ENCODE measurements at places on chromosomes 1 and 21.

DNA sequence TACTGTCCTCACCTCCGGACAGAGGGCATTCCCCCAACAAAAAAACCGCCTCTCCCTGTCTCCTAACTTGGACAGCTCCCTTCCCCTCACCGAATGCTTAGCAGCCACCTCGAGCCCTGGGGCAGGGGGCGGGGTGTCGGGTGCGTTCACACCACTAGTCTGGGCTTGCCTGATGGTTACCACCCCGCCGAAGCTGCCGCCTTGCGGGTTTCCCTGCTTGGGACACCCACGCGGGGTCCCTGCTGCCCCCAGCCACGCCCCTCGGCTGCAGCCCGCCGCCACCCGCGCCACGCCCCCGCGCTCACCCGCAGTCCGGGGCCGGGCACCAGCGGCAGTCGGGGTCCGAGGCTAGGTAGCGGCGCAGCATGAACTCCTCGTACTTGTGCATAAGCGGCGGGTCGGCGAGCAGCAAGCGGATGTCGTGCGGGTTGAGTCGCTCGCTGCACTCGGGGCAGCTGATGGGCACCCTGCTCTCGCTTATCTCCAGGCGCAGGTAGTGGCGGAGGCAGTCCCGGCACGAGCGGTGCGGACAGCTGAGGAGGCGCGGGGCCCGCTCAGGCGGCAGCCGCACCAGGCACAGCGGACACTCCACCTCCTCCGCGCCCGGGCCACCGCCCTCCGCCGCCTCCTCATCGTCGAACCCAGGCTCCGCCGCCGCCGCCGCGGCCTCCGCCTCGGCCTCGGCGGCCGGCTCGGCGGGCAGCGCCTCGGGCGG lies 706 bp downstream of the RNF19B start:
- peak; percentile 34 for DNase-seq

DNA sequence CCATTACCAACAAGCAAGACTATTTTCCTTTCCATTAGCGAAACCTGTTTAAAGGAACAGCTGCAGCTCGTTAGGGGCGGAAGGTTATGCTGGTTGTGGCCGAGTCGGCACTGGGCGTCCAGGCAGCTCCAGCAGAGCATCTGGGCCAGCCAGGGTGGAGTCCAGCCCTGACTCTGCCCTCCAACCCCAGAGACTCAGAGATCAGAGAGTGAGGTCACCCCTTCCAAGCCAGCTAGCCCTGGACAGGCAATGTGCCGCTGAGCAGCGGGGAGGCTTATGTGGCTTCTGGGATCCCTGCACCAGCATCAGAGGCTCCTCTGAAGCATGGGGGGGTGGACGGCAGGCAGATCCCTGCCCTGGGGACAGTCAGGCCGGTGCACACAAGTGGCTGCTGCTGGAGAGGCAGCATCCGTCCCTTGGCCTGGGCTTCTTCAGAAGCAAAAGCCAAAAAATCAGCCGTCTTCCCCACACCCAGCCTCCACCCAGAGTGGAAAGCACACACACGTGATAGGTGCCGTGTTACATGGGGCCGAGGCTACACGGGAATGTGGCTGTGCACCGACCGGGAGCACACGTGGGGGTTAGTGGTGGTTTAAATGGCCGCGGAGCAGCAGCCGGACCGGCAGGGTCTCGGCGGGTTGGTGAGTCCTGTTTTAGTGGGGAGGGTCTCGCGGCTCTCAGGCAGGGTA lies 30.1 kb downstream of the SLC66A1 start:
- DNase-seq, result no peak

DNA sequence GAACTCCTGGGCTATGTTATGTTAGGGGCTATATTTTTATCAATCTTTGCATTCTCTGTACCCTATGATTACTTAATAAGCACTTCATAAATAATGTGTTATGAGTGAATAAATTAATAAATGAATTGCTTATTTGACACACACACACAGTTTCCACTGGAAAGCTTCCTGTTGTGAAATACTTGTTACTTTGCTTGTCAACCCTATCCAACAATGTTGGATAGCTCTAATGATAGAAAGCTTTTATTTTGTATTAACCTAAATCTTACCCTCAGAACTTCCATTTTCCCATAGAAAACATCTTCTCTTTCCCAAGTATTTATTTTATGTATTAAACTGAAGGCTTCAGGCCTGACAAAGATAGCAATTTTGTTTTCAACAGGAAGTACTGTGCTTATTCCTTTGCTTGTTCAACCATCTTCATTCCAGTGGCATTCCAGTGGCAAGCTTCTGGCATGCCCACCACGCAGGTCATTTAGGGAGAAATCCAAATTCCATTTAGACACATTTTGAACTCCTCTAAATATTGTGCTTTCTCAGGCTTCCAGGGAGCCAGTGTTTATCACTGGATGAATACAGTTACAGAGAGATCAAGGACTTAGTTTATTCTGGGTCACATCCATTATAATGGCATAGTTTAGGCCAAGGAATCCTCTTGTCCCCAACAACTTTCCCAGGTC lies 134.4 kb downstream of the TGFB2 start:
- DNase-seq, result peak; percentile 83

DNA sequence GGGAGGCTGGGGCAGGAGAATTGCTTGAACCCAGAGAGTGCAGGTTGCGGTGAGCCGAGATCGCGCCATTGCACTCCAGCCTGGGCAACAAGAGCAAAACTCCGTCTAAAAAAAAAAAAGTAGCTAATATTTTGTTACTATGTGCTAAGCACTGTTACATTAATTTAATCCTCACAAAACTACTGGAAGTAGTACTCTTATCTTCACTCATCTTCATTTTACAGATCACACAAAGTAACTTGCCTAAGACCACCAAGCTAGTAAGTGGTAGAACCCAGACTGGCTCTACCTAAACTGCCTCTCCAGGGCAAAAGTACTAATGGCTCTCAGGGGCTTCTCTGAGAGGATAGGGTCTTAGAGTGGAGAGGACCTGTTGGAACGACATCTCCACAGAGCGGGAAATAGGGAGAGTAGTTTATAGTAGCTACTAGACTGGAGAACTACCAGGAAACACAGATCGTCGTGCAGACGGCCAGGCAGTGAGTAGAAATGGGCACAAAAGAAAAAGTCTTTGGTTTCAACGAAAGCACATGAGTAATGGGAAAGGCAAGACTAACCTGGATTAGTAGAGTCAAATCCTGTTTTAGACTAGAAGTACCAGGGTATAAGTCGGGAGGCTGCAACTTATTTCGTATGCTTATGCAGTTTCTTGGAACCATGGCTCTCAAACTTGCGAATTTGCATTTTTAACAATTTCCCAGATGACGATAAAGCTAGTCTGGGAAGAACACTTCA lies 1.4 kb downstream of the CLCC1 start:
- no peak for DNase-seq

- peak; percentile 60 for DNase-seq
These were observed 34.9 kb upstream of the SCYL3 start for GRCh38 chr1:169928438-169929209.

- no peak for DNase-seq
These were observed 30.0 kb upstream of the TENT5B start for GRCh38 chr1:27042670-27043069.

- peak; percentile 52 for DNase-seq
These were observed 20.7 kb upstream of the POFUT2 start for GRCh38 chr21:45308194-45309068.

DNA sequence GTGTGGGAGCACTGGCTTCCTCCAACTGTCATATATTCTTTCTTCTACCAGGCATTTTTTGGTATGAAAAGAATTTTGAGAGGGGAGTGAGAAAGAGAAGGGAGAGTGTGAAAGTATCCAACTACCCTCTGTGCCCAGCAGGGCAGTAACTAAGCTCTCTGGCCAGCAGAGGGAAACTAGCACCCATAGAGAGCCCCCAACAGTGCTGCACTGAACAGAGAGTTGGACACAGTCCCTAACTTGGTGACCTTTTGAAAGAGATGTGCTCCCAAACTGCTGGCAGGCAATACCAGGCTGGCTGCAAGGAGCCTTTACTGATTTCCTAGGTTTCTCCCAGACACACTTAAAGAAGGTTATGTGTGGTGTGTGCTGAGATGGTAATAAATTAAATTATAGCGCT lies 118.8 kb upstream of the PBX1 start:
- peak; percentile 26 for DNase-seq

DNA sequence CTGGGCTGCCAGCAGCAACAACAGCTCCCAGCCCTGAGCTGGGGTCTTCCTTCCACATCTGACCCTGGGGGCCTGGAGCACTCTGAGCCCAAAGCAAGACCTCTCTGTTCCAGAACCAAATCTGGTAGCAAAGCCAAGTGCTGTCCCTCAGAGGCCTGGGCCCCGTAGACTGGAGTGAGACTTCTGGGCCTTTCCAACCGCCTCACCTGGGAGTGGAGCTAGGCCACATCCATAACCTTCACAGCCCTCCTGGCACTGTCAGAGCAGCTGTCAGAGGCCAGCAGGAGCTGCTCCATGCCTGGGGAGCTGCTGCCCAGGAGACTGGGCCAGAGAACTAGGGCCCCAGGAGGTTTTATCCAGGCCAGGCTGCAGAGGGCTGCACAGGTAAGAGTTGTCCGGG lies 15.4 kb upstream of the SLC5A9 start:
- no peak for DNase-seq

GRCh38 chr1:2546515-2547209 lies 9.5 kb upstream of the TNFRSF14 start:
- peak; percentile 52 for DNase-seq

GRCh38 chr1:7121622-7121988 lies 336.4 kb downstream of the CAMTA1 start:
- DNase-seq, result no peak

DNA sequence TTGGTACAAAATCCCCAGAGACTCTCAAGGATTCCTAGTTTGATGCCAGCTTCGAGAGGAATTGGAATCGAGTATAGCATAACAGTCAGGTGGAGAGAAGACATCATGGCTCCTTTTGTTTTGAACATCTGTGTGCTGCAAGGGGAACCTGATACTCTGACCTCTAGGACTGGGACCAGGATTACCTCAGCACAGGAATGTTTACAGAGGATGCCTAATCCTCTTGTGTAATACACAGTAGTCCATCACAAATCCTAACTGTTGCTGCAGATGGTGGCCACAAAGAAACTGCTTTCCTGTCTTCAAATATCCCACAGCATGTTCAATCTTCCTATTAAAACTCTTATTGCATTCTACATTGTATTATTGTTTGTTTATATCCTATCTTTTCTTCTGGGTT lies 111.8 kb upstream of the PRMT6 start:
- DNase-seq, result peak; percentile 17

DNA sequence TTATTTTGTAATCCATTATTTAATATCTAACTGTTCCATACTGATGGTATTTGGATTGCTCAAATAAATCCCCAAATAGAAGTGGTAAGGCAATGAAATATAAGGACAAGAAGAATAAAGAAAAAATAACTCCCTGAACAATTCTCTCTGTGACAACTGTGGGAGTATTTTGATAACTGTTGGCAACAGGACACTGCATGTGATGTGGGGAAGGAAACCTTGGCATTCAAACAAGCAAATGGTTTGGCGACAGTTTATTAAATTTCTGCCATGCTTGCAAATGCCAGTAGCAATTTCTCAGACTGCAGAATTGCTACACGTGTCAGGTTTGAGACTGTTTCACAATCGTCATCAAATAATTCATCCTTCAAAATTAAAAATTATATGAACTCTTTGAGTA lies 8.6 kb upstream of the MRPL39 start:
- no peak for DNase-seq

DNA sequence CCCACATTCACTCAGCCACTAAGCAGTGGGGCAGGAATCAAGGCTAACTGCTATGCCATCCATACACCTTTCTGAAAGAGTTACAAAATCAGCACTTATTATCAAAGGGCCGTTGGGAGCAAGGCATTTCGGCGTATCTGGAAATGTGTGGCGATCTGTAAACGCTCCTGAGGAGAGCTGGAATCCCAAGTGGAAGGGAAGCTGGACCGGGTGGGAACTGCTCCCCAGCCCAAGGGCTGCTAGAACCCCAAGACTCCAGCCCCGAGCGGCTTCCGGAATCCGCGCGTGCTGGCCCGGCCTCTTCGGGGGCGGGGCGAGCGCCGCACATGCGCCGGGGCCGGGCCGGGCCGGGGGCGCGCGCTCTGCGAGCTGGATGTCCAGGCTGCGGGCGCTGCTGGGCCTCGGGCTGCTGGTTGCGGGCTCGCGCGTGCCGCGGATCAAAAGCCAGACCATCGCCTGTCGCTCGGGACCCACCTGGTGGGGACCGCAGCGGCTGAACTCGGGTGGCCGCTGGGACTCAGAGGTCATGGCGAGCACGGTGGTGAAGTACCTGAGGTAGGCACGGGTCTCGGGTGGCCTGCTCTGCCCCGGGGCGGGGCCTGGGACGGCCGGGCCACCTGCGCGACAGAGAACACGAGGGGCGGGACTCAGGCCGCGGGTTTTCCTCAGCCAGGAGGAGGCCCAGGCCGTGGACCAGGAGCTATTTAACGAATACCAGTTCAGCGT lies at the start of gene NAXE:
Gene NAXE (plus strand): TSS at position 345 of the 726 bp plus-strand sequence. CDS start 29 bp downstream, at position 374.
- DNase-seq, result peak; percentile 58

DNA sequence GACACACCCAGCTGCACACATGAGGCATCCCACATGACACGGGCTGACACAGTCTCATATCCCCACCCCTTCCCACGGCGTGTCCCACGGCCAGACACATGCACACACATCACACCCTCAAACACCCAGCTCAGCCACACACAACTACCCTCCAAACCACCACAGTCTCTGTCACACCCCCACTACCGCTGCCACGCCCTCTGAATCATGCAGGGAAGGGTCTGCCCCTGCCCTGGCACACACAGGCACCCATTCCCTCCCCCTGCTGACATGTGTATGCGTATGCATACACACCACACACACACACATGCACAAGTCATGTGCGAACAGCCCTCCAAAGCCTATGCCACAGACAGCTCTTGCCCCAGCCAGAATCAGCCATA lies 22.6 kb downstream of the PODN start:
- no peak for DNase-seq

DNA sequence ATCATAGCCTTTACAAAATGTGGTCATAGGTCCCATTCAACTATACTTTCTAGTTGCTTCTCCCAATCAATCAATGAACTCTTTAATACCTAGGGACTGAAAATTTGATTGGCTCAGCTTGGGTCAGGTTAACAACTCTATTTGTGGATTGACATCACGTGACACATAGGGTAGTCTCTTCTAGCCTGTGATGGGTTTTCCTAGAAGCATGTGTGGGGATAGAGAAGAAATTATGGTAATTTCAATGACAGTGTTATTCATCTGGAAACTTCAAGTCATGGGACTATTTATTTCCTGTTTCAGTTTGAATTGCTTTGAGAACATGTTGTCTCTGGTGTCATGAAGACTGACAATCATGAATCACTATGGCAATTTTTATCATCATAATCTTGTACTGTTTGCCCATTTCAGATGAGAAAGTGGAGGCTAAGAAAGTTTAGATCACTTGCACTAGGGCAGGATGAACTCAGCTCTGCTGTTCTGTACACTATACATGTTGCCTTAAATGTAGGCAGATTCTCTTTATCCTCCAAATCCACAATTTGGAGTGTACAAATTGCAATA lies 529.9 kb upstream of the BEND5 start:
- no peak for DNase-seq

- peak; percentile 18 for DNase-seq
These were observed 504.6 kb upstream of the NR5A2 start for GRCh38 chr1:199522936-199523335.

- DNase-seq, result no peak
These were observed 18.3 kb upstream of the HJV start for GRCh38 chr1:146039844-146040194.
